Mammary epithelial cell (primary cell): ENCODE measurements at places on chromosomes 4 and X.
A peak's percentile ranks its signal among the peaks of the same experiment; 100 is the strongest.

GRCh38 chr4:16026160-16026761 lies 57.6 kb downstream of the PROM1 start:
- DNase-seq: peak; percentile 32

DNA sequence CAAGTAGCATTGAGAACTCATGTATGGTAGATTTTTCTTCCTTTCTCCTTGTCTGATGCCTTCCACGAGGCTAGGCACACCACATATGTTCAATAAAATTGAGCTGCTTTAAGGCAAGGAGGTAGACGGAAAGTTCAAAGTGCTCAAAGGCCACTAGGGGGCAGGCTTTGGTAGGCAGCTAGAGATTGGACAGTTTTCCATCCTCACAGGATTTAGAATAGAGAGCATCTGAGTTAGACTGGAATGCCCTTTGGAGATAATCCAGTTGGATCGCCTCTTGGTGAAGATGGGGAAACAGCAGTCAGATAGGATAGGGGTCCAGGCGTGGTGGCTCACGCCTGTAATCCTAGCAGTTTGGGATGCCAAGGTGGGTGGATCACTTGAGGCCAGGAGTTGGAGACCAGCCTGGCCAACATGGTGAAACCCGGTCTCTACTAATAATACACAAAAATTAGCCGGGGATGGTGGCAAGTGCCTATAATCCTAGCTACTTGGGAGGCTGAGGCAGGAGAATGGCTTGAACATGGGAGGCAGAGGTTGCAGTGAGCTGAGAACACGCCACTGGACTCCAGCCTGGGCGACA lies 30.4 kb downstream of the ELF4 start:
- peak; percentile 36 for DNase-seq

GRCh38 chr4:113445286-113445685 lies 316.3 kb downstream of the CAMK2D start:
- peak; percentile 97 for DNase-seq

DNA sequence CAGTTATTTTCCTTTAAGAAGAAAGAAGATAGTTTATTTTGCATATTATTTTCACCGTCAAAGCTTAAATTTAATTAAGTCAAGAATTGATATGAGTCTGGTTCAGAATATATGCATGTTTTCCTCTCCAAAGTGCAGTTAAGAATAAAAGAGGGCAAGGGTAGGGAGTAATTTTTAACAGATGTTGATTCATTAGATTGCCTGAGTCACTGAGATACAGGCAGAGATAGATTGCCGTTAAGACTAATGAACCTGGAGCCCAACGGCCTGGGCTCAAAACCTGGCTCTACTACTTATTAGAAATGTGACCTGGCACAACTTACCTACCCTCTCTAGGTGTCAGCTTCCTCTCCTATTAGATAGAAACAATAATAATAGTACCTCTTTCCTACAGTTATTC lies 1037.4 kb upstream of the PABPC4L start:
- DNase-seq: no peak

GRCh38 chr4:145956288-145956890 lies 17.8 kb upstream of the ZNF827 start:
- peak; percentile 25 for DNase-seq
